Hepatocyte (in vitro differentiated cells): ENCODE measurements at places on chromosomes 4 and X.

DNA sequence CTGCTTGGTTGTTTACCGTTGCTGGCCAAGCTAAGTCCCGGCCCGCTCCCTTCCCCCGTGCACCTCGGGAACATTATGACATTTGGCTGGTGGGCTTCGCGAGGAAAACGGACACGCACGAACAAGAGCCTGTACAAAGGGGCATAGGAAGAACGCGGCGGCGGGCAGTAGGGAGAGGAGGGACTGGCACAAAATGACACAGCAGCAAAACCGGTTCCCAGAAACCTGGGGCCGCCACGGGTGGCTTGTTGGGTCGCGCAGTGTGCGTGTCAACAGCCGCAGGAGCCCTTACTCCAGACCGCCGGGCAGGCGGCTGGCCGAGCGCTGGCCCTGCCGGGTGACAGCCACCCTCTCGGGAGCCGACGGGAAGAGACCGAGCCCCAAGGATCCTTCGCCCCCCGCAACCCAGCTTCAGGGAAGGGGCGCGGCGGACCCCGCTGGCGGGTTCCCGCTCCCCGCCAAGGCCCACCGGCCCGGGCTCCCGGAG lies 1.6 kb upstream of the LIN54 start:
- DNase-seq, result peak; percentile 62

GRCh38 chr4:20639346-20639745 lies 60.9 kb upstream of the PACRGL start:
- no peak for DNase-seq

DNA sequence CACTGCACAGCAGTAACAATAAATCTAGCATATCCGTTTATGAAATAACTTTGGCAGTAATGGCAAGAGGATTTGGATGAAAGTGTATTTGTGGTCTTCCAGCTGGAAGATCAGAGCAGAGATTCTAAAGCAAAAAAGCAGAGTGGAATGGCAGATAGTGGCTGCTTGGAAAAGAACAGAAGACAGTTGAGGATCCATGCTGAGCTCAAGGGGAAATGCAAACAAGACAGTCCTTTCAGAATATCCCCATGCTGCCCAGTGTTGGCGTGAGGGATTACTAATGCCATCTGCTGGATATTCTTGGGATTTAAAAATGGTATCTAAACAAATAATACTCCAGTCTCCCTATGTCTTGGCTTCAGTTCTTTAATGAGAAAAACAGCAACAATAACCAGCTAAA lies 629.1 kb upstream of the ATOH1 start:
- DNase-seq, result peak; percentile 59

GRCh38 chr4:41510179-41510578 lies 27.8 kb upstream of the LIMCH1 start:
- no peak for DNase-seq

DNA sequence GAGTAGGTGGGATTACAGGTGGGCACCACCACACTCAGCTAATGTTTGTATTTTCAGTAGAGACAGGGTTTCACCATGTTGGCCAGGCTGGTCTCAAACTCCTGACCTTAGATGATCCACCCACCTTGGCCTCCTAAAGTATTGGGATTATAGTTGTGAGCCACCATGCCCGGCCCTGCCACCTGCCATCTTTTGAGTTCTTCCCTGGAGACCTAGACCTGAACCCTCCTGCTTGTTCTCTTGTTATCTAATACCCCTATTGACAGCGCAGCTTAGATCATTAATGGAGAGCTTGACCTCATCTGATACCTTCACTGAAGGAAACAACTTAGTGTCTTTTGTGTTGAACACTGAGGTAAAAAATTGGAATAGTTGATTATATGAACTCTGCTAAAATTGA lies 53.6 kb downstream of the HTT start:
- no peak for DNase-seq

- peak; percentile 6 for DNase-seq
Measured at GRCh38 chr4:93203708-93204107, 624.8 kb upstream of the ATOH1 start.

GRCh38 chr4:5870701-5871100 lies 22.2 kb downstream of the CRMP1 start:
- DNase-seq, result no peak

DNA sequence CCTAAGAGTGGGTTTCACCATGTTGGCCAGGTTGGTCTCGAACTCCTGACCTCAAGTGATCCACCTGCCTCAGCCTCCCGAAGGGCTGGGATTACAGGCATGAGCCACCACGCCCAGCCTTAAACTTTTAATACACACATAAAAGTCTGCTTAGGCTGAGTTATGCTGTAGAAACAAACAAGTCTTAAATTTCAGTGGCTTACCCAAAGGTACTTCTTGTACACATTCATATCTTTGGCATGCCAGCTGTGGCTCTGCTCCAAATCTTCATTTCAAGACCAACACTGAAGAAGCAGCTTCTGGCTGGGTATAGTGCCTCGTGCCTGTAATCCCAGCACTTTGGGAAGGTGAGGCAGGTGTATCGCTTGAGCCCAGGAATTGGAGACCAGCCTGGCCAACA lies 80.3 kb downstream of the PPEF2 start:
- no peak for DNase-seq

GRCh38 chr4:38482696-38483095 lies 181.3 kb upstream of the KLF3 start:
- DNase-seq, result no peak

- no peak for DNase-seq
Measured at GRCh38 chr4:41741354-41741753, 7.2 kb downstream of the PHOX2B start.

DNA sequence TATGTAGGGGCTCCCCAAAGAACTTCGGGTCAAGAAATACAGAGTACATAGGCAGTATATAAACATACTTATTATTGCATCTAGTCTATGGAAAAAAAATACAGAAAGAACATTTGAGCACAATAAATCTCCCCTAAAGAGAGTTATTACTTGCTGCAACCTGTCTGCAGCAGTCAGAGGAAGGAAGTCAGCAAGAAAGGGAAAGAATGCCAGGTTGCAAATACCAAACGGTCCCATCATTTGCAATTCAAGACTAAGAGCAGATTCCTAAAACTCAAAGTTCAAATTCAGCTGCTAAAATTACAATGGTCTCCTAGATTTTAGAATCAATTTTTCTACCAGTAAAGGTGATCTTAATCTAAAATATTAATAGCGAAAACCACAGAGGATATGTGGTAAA lies 236.2 kb upstream of the NUDT6 start:
- no peak for DNase-seq

DNA sequence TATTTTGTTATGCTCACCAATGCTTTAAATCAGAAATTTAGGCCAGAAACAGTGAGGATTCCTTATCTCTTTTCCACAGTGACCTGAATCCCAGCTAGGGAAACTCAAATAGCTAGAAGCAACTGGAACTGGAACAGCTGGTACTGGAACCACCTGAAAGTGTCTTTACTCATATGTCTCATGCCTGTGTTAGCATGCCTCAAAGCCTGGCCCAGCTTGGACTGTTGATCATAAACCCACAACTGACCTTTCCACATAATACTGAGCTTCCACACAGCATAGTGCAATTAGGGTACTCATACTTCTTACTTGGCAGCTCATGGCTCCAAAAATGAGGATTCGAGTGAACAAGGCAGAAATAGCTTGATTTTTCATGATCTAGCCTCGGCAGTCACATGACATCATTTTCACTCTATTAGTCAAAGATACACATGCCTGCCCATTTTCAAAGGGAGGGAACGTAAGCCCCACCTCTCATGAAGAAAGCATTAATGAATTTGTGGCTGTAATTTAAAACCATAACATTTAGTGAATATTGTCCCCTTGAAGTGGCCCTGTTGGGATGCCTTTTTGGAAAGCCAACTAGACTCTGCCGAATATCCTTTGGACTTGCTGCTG lies 80.8 kb upstream of the ACSL1 start:
- DNase-seq, result no peak

DNA sequence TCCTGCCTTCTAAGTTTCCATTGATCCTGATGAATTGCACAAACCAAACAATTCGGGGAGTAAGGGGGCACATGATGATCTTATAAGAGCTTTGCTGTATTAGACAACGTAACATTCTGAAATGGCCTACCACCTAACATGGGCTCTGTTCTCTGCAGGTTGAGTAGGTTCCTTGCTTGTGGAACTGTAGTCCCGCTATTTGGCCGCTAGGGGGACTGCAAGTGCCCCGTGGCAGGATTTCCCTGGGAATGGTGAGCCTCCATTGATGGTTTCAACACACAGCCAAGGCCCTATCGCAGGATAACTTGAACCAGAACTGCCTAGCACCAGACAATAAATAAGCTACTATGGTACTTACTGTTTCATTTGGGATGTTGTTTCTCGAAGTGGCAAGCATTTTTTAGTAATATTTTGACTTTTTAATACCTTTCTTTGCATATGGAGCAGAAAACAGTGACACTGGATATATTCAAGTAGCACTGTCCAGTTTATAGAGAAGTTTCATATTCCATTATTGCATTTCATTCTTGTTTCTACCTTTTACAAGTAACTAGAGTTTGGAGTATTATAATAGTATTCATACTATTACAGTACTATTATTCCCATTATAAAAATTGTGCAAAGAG lies 11.9 kb downstream of the AR start:
- DNase-seq, result peak; percentile 19

DNA sequence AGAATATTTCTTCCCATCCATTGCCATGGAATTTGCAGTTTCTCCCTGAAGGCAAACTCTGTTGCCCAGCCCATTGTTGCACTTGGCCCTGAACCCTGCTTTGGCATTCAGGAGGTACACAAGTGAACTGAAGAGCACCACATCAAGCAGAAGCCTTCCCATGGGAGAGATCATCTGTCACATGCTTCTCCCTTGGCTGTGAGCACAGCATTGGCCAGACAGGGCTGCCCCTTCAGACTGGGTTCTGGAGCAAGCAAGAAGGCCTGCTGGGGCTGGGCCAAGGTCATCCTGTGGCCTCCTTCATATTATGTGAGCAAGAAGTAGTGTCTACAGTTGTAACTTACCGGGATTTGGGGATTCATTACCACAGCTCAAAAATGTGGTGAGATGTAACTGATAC lies 22.7 kb downstream of the SCML1 start:
- DNase-seq, result no peak

GRCh38 chrX:6226596-6227452 lies 1.8 kb downstream of the NLGN4X start:
- peak; percentile 18 for DNase-seq

DNA sequence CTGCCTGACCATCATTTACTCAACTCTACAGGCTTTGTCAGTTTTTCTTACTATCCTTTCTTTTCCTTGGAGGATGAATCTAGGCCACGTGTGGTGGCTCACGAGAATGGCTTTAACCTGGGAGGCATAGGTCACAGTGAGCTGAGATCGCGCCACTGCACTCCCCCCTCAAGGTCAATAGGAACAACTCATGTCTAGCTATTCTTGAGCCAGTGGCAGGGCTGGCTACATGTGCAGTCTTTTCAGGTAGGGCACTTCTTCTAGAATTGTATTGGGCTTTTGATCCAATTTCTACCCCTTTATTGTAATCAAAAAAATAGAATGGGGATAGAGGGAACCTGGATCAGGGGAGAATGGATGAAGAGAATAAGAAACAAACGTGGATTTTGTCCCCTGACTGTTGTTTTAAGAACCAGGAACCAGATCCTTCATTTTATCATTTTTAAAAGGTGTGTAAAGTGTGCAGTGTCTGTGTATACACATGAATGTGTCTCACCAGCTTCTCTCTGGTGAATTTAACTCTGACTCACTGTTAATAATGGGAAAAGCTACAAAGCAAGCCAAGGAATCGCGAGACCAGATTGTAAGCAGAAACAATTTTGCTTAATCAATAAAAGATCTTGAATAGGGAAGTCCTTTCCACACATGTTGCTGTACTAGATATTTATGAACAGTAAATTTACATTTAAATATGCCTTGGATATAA lies 283.9 kb upstream of the GPC4 start:
- DNase-seq, result no peak

DNA sequence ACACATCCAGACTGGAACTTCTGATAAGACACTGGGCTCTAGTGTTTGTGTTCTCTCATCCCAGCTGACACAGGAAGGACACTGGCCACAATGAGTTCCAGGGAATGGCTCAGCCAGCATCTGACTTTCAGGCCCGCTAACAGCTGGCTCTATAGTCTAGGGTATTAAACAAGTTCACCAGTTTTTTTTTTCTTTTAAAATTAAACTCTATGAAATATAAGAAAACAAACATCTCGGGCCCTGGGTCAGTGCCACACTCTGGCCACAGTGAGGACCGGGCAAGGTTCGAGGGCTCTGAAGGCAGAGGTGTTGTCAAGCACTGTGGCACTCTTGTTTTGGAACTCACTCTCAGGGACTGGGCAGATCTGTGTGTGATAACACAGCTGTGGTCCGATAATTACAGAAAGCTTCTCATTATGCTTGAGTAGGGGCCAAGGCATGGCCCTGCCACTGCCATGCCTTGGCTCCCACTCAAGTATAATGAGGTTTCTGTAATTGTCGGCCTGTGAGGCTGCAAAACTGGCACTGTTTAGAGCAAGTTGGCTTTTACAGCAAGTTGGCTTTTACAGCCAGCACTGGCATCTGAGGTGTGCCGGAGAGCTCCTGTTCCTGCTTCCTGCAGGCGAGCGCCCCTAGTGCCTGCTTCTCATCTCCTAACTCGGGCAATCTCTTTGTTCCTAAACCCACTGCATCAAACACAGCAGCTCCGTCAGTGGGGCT lies 62.8 kb downstream of the PPP1R2C start:
- peak; percentile 76 for DNase-seq

- no peak for DNase-seq
Measured at GRCh38 chrX:153829549-153829798, 870 bp downstream of the PDZD4 start.

DNA sequence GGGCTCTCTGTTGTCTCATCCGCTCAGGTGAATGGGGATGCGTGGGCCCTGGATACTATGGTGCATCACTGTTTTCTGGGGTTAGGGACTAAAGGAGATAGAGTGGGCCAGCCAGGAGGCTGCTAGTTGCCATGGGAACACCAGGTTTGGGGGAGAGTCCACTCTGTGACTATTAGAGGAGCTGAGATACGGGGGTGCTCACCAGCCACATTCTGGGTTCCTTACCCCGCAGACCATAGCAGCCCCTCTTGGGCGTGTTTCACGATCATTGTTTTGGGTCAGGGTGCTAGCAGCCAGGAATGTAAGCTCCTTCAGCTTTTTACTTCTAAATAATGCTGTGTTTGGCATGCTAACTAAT lies 4.6 kb downstream of the EFNB1 start:
- no peak for DNase-seq

- no peak for DNase-seq
Measured at GRCh38 chr4:7798178-7798995, 141.3 kb downstream of the AFAP1 start.

DNA sequence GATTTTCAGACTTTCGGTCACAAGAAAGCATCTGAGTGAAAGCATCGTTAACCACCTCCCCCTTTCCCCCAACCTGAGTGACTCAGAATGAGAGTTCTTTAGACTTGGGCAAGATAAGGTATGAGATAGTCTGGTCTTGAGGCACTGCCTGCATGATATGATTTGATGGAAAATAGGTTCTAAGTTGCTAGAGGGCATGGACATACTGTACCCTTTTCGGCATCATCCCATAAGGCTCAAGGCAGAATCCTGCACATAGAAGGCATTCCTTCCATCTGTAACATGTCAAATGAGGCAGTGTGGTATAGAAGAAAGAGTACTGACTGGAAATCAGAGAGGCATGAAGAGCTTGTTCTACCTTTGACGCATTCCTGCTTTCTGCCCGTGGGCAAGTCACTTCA lies 16.8 kb upstream of the AMOT start:
- peak; percentile 59 for DNase-seq

- no peak for DNase-seq
Measured at GRCh38 chrX:23598575-23598974, 68.7 kb upstream of the PRDX4 start.
